Activated CD8-positive, alpha-beta T cell treated with anti-CD3 and anti-CD28 coated beads for 36 hours (primary cell): ENCODE measurements at places on chromosomes 5 and 9. TPM values are rescaled to one million over a fixed set of nuclear protein-coding genes. Genes with fewer than 3 reads are reported as not detected.

Gene FAXDC2
- total RNA-seq = not detected

Gene GMCL2
- total RNA-seq = not detected

Gene FCN2
- not detected for total RNA-seq

Gene SV2C
- total RNA-seq = 0.07 TPM

DNA sequence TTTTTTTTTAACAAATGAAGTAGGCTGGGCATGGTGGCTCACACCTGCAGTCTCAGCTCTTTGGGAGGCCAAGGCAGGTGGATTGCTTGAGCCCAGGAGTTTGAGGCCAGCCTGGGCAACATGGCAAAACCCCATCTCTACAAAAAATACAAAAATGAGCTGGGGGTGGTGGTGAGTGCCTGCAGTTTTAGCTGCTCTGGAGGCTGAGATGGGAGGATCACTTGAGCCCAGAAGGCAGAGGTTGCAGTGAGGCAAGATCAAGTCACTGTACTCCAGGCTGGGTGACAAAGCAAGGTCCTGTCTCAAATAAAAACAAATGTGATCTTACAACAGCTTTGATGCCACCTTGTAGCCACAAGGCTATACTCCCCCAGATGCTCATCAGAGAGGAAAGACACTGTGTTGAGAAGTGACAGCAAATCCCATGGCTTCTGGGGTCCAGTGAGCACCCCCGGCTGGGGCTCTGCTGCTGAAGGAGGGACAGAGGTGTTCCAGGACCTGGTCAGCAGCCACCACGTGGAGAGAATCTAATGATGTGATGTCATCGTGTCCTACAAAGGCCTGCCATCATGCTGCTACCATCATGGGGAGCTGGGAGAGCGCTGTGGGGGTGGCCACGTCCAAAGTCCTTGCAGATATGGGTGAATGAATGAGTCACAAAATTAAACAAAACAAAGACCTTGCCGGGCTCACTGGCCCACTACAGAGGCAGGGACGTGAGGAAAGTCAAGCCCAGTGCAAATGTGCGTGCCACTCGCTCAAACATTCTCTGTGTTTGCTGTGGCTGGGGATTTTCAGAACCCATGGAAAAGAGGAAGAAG, 60.7 kb downstream of the PRRT1B start:
- no peak for DNase-seq

DNA sequence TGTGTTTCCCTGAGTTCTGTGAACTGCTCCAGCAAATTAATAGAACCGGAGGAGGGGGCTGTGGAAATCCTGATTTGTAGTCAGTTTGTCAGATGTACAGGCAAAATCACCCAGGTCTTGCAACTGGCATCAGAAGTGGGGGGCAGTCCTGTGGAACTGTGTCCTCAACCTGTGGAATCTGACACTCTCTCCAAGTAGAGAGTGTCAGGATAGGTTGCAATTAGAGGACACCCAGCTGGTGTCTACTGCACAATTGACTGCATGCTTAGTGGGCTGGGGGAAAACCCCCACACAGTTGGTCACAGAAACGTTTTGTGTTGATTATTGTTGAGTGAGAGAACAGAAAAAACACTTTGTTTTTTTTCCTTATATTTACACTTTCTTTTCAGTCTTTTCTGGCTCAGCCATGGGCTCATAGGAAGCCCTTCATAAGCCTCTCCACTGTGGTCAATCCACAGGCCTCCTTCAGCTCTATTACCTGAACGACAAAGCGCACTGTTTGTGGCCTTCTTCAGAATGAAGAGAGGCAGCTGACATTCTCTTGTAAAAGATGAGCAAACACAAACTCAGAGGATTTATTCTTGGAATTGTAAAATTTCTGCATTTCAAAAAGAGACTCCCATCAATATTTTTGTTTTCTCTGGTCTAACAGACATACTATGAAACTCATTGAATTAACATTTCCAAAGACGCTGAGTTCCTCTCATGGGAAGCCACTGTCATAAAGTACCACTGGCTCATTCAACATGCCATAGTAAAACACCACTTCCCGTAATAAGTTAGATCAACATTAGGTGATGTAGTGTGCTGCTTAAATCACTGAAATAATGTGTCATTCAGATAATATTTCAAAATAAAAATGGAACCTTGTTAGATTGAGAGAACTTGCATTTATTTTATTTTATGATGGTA, 348.9 kb upstream of the RFX3 start:
- no peak for DNase-seq

DNA sequence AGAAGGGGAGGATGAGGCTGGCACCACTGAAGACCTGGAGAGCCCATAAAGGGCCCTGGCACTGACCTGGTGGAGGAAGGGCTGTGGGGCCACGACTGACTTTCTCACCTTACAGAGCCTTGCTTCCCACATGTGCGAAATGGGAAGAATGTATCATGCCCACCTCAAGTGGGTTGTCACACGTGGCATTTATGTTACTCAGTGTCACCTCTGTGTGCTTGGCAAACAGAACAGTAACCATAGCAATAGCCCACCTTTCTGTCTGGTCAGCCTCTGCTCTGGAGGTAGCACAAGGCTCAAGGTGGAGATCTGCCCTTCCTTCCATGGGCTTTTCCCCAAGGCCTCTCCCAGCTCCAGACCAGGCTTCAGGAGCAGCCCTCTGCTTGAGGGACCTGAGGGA, 16.7 kb downstream of the TCF7 start:
- DNase-seq = peak; percentile 83

GRCh38 chr9:88818495-88819201, 172.6 kb upstream of the S1PR3 start:
- no peak for DNase-seq

GRCh38 chr9:127457191-127457878, 6.0 kb downstream of the LRSAM1 start:
- no peak for DNase-seq

DNA sequence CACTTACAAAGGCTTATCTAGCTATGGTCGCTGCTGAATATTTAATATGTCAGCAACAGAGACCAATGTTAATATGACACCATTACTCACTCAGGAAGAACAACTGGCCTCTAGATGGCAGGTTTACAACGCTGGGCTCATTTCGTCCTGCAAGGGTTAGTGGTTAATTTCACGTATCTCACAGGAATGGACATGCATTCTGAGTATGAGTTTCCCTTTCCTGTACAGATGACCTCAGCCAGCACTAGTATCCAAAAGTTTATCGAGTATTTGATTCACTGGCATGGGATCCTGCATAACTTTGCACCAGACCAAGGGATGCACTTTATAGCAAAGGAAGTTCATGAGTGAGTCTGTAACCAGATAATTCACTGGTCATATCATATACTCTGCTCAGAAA, 8.7 kb upstream of the TRPC7 start:
- DNase-seq = no peak

DNA sequence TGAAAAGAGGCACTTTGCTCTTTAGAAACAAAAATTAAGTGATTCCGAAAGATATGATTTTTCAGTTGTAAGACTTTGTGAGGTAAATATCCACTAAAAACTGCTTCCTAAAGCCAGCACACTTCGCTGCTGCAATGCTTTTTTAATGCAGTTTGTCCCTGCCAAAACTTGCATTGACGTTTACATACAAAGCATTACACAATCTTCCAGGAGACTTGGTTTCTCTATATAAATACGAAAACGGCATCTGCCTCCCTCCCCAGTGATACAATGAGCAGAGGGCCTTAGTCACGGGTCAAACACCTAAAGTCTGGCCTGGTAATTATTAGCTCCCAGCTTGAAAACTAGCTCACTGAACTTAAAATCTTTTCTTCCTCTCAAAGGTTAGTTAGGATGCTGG, 170.7 kb downstream of the TSSK1B start:
- DNase-seq = no peak

- no peak for DNase-seq
Observed at GRCh38 chr9:83920469-83920926, 734 bp downstream of the KIF27 start.

DNA sequence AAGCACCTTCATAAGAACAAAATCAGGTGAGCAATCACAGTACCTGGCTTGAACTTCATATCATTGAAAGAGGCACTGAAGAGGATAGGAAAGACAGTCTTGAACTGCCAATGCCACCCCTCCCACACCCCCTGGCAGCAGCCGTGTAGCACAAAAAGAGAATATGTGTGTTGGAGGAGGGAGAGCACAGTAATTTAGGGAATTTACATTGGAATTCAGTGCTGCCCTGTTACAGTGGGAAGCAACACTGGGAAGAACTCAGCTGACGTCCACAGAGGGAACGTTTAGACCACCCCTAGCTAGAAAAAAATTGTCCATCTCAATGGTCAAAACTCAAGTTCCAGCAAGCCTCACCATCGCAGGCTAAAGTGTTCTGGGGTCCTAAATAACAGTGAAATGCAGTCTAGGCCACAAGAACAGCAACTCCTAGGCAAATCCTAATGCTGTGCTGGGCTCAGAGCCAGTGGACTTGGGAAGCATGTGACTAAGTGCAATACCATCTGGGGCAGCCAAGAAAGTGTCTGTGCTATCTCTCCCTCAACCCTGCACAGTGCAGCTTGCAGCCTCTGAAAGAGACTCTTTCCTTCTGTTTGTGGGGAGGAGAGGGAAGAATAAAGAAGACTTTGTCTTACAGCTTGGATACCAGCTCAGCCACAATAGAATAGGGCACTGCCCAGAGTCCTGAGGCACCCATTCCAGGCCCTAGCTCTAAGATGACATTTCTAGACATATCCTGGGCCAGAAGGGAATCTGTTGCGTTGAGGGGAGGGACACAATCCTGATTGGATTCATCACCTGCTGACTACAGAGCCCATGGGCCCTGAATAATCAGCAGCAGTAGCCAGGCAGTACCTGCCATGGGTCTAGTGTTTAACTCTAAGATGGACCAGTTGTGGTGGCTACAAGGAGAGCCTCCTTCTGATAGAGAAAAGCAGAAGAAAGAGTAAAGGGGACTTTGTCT, 62.1 kb upstream of the VLDLR start:
- DNase-seq = no peak

GRCh38 chr5:133232435-133232834, 180.6 kb downstream of the HSPA4 start:
- no peak for DNase-seq

DNA sequence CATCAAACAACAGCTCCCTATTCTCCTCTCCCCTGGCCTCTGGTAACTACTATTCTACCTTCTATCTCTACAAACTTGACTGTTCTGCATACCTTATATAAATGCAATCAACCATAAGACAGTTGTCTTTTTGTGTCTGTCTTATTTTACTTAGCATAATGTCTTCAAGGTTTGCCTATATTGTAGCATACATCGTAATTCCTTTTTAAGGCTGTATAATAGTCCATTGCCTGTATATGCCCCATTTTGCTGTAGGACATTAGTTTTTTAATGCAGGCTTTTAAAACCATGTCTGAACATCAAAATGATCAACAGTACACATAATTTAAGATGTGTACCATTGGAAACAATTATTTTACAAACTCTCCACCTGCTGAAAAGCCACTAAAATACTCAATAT, 12.4 kb downstream of the ANKH start:
- no peak for DNase-seq

GRCh38 chr9:17744786-17745185, 165.9 kb downstream of the SH3GL2 start:
- DNase-seq = no peak

GRCh38 chr5:173710528-173710927, 94.1 kb upstream of the BOD1 start:
- no peak for DNase-seq

DNA sequence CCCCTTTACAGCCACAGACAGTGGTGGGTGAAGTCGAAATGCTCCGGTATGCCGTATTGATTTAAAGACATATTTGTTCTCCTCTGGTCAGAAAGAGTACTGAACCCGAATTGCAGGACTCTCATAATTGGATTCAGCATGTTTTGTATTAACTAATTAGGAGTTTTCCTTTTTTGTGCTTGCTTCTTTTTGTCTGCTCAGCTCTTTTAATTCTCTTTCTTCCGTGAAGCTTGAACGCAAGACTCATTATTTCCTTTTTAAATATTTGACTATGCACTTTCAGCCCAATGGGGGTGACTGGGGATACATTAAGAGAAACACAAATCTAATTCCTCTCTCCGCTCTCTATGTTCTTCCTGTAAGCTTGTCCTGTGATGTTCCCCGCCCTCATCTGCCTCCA, 246.6 kb upstream of the IRX2 start:
- no peak for DNase-seq

- DNase-seq = no peak
Observed at GRCh38 chr5:138664276-138664943, 88.8 kb upstream of the CTNNA1 start.

DNA sequence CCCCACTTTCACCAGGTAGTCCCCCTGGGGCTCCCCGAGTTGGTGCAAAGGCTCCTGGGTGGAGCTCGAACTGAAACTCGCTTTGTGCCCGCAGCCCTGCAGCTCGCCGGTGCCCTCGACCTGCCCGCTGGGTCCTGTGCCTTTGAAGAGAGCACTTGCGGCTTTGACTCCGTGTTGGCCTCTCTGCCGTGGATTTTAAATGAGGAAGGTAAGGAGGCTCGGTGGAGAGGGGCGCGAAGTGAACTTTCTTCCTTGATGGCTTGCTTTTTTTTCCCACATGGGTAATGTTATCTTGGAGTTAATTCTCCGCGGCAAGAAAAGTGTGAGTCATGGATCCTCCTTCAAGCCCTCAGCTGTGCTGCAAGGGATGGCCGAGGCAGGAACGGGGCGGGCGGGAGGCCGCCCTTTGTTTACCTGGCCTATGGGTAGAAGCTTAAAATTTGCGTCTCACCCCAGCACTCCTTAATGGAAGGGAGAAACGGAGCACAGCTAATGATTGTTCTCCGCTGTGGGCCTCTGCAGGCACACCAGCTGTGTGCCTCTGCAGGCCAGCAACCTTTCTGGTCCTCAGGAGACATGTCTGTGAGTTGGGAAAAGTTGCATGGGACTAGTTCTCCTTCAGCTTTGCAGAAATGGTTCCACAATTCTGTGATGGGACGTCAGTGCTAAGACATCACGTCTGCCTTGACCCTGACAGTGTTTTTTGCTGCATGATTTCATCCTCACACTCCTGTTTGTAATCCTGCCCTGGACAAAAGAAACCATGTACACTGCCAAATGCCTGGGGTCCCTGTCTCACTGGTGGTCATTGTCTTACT, 1.1 kb downstream of the MAMDC2 start:
- DNase-seq = peak; percentile 12

DNA sequence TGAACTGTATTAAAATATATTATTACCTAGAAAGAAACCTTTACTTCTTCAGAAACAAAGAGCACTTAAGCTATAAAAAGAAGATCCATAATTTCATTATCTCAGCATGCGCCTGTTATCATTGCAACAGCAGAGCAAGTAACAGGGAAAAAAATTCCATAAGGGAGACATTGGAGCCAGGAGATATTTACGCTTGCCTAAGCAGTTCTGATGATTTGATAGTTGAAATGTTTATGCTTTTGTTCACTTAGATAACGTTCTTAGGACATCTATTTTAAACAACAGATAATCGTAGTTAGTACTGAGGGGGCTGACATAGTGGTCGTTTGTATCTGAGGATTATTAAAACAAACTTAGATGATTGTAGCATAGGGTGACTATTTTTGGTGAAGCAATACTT, 252.5 kb downstream of the NNT start:
- no peak for DNase-seq

DNA sequence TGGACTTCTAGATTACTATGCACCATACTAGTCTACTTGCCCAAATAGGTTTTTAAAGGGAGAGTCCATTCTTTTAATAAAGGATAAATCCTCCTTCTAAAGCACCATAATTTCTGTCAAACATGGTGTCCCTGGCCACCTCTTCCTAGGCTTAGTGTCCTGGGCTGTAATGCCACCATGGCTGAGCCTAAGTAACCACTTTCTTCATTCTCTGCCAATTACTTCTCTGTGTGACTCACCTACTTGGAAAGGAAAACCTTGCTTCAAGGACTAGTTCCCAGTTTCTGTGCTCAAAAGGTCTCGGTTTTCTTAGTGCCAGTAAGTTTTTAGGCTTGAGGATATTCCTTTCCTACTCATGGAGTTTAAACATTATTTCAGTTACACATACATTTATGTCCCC, 273.4 kb downstream of the DENND1A start:
- no peak for DNase-seq

GRCh38 chr9:122777935-122778627, 10.7 kb upstream of the OR5C1 start:
- DNase-seq = no peak
